ENCODE measurements at places on chromosomes 2 and 18.

GRCh38 chr2:157808421-157808820, 67.7 kb downstream of the ACVR1 start:
- DNase-seq, result no peak

- DNase-seq, result no peak
These were observed 153.4 kb upstream of the SOX11 start for GRCh38 chr2:5538772-5539171.

DNA sequence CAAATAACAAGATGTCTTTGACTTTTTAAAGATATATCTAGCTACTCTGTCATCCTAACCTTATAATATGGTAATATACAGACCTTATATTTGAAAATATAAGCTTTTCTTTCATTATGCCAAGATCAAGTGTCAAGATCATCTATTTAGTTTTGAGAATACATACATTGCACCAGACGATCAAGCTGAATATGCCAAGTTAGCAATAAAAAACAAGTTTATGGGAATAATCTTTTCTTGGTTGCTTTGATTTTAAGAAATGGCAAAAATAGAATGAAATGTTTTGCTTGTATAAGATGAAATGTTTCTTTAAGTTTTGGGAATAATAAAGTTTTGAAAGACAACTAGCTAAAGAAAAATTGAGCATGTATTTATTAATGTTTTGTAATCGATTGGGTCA, 163.8 kb downstream of the DPP4 start:
- no peak for DNase-seq

- DNase-seq, result no peak
These were observed 67.5 kb downstream of the RMDN2 start for GRCh38 chr2:37992601-37993000.

- DNase-seq, result no peak
These were observed 86.6 kb upstream of the CAVIN2 start for GRCh38 chr2:191933307-191934105.

DNA sequence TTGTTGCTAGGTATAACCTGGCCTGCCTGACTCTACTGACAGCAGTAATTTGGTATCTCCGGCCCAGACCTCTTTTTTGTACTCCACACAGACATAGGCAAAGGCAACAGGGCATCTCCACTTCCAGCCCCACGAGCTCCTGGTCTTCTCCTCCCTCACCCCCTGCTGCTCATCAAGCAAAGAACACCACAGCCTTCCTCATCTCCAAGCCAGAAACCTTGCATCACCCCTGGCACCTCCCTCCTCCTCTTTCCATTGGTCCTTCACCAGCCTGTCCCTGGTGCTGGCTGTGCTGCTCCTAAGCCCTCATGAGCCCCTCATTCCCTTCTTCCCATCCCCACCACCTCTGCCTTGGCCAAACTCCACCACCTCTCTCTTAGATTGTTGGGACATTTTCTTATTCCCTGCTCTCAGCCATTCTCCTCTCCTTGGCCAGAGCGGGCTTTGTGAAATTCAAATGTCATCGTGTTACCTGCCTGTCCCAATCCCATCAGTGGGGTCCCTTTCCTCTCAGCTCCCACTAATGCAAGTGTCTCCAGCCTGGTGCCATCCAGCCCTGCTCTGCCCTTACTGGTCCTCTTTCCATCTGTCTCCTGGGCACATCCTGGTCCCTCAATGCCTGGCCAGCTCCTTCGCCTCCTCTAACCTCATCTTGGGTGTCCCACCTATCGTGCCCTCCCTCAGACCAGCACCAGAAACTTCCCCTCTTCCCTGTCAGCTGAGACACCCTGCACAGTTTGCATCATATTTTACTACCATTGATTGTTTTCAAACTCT, 77.4 kb downstream of the INHBB start:
- no peak for DNase-seq

- no peak for DNase-seq
These were observed 64.9 kb downstream of the SPRED2 start for GRCh38 chr2:65367524-65367923.

DNA sequence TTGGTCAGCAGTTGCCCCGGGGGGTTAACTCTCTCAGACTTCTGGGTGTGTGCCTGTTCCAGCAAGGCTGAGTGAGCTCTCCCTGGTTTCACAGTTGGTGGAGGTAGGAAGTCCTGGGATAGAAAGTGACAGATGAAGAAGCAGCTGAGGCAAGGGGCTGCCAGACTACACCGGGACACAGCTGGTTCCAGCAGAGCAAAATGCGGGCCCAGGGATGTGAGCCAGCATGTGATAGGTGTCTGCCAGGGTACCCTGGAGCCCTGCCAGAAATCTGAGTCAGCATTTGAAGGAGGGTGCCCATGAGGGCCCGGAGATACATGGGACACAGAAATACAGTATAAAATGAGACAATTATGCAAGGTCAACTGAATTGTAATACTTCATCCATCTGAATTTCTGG, 79.3 kb upstream of the LGALSL start:
- DNase-seq, result no peak

- DNase-seq, result no peak
These were observed 214.0 kb upstream of the SMAD7 start for GRCh38 chr18:49164738-49165137.

DNA sequence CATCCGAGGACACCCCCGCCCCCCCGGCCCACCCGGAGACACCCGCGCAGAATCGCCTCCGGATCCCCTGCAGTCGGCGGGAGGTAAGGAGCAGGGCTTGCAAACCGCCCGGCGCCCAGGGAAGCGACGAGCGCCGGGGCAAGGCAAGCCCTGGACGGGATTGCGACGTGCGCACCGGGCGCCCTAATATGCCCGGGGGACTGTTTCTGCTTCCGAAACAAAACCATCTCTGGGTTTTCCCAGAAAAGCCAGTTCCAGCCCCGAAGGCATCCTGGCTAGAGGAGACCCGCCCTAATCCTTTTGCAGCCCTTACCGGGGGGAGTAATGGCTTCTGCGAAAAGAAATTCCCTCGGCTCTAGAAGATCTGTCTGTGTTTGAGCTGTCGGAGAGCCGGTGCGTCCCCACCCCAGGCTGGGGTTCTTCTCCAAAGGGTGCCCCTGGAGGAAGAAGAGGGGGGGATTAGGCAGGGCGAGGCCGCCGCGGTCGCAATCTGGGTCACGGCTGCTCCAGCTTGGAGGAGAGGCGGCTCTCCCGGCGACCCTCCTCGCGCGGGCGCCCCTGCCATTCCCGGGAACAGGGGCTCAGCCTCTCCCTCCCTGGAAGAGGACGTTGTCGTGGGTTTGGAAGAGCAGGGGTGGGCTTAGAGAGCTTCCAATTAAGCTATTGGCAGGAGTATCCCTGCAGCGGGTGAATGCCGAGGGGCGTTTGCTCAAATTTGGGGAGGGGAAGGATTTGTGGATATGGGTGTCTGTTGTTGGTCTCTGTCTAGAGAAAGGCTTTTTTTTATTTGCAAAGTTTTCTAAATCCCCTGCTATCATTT, 521 bp downstream of the MYCN start:
- DNase-seq, result no peak

DNA sequence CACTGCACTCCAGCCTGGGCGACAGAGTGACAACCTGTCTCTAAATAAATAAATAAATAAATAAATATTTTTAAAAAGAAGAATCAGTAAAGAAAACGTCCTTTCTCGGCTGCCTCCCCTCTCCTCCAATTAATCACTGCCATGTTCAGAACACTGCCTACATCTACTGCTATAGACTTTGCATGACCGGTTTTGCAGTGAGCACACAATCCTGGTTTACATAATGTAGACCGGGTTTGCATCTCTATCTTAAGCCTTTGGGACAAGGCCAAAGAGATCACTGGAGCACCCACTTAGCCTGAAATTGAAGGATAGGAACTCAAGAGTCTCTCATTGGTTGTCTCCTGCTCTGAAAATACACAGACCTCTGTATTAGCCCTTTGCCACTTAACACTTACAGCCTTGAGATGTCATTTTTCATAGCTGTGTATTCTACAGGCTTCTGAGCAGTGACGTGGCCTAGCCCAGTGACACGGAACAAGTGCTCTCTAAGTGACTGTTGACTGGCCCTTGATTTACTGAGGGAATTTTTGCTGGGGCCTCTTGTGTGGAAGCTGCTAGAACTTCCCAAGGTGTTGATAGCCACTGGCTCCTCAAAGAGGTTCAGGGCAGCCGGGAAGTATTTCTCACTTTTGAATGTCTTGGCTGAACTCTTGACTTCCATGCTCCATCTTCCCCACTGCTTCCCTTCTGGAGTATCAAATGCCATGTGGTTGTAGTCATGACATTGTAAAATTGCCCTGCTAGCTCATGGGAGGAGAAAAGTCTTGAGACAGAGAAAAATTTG, 45.3 kb upstream of the CCBE1 start:
- no peak for DNase-seq

GRCh38 chr2:226970362-226970761, 134.5 kb downstream of the RHBDD1 start:
- DNase-seq, result no peak

DNA sequence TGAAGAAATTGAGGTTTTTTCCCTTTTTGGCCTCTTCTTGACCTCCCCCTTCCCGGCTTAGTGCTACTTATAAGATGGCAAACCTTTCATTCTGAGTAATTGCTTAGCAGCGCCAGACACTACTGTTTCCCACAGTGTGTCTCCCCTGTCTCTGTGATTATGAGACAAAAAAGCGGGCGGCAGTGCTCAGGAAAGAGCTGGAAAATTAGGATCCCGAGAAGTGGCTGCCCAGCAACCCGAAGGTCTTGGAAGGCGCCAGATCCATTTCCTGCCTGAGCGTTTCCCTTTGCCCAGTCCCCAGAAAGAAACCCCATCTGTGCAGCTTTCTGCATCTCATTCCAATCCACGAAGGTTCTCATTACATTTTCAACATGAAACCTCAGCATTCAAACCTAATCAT, 191.9 kb upstream of the APCDD1 start:
- no peak for DNase-seq

DNA sequence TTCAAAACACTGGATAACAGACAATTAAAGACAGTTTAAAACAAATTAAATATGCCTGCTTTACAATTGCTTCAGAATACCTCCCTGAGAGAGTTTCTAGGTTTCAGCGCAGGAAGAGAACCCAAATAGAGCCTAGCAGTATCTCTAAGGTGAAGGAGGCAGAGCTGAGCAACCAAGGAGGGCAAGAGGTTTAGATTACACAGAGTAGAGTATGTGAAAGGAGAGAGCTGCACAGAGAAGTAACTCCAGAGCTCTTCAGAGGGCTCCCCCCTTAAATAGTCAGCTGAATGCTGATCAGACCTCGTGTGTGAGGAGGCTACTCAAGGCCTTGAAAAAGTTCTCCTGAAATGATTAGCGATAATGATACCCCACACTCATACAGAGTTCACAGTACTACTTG, 386.5 kb upstream of the TCF4 start:
- DNase-seq, result no peak

- peak; percentile 50 for DNase-seq
These were observed 573 bp downstream of the PAIP2B start for GRCh38 chr2:71226096-71226964.

- DNase-seq, result no peak
These were observed 1.5 kb upstream of the OST4 start for GRCh38 chr2:27072920-27073319.

- peak; percentile 67 for DNase-seq
These were observed 32.9 kb downstream of the ARHGEF4 start for GRCh38 chr2:130869441-130870160.

- DNase-seq, result no peak
These were observed 30.1 kb upstream of the MC5R start for GRCh38 chr18:13793819-13794218.

GRCh38 chr18:35083174-35083712, 42.0 kb downstream of the MAPRE2 start:
- DNase-seq, result no peak

- DNase-seq, result no peak
These were observed 6.2 kb downstream of the PDE1A start for GRCh38 chr2:182420669-182421068.

GRCh38 chr2:119490106-119490505, 34.2 kb downstream of the SCTR start:
- no peak for DNase-seq

DNA sequence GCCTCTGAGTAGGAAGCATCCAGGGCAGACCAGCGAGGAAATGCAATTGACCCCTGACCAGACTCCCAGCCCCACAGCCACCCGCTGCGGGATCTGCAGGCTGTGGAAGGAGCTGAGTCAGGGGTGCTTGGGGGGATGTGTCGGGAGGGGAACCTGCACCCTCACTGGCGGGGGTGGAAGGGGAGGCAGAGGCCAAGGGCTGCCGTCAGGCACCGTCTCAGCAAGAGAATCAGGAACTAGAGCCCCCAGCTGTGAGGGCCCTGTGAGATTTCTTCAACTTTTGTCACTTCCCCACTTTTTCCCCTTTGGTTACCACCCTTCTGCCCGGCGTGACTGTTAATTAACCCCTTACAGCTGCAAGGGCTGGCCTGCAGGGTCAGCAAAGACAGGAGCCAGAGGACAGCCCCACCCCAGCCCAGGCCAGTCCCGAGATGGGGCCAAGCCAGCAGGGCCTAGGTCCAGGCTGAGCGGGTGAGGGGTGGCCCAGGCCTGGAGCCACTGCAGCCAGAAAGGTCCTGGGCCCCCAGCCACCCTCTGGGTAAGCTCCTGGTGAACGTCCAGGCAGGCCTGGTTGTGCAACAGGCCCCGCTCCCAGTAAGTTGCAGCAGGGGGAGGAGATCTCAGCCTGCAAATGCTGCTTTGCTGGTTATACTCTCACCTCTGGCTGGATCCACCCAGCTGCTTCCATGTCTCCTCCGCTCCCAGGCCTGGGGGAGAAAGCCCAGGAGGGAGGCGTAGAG, 147.0 kb upstream of the ID2 start:
- DNase-seq, result peak; percentile 49

DNA sequence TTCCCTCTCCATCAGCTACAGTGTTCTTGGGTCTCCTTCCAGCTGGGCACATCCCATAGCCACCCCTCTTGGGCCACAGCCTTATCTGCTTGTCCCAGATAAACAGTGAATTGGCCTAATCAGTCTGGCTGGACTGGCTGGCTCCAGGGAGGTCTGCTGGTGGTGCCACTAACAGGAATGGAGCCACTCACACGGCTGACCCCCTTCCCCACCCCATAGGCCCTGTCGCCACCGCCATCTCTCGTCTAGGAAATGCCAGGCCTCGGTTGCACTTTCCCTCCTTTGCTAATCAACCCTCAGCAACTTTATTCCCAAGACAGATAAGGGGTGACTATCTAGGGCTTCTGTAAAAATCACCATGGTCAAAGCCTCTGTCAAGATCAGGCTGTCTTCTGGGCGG, 23.0 kb upstream of the TNP1 start:
- DNase-seq, result no peak

DNA sequence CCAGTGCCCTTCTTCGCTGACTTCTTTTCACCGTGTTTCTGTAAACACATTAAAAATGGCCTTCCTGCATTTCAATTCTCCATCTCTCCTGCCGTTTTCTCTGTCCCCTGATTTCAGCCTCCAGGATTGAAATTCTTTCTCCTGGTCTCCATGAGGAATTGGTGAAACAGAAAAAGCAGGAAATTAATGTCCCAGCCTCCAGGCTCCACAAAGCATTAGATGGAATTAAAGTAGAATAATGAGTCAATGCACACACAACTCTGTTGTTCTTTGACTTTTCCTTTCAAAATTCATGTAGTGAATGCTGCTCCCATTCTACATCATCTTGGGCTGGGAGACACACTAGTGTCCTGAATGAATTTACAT, 209.5 kb downstream of the KLHL29 start:
- DNase-seq, result no peak

DNA sequence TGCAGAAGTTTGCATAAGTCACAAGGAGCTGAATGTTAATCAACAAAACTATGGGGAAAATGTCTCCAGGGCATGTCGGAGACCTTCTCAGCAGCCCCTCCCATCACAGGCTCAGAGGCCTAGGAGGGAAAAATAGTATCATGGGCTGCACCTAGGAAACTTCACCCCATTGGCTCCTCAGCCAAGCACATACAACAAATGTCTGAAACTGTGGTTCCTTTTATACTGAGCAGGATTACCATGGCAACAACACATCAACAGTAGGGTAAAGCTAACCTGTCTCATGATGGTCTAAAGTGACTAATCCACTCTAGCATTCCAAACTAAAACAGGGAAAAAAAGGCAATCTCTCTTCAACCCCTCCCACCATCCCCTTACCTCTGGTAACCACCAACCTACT, 3.2 kb upstream of the NEMP2 start:
- no peak for DNase-seq

Measured in head of caudate nucleus (tissue), 42 donors.